ENCODE measurements at places on chromosomes 5 and 9.

- no peak for DNase-seq
Observed at GRCh38 chr5:143309661-143310431, 93.6 kb downstream of the NR3C1 start.

GRCh38 chr9:84668196-84669012 lies 1.1 kb upstream of the NTRK2 start:
- no peak for DNase-seq

DNA sequence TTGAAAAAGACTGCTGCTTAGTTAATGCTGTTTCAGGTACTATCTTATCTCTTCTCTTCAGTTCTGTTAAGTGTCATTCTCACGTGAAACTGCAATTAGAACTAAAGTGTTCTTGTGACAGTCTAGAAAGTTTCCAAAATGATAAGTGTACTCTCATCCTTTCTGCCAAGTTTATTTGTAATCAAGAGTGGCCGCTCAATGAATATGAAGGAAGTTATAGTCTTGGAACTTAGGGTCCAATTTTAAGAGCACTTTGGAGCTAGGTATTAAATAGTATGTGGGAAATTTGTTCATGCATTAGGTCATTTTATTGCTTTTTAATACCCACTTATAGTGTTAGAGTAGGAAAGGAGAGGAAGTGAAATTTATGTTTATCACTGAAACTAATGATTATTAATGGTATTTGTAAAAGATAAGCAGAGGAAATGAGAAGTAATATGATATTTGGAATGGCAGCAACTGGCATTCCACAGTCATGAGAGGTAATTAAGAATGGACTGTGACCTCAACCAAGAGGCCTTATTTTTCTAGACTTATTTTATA lies 20.4 kb downstream of the XRCC4 start:
- no peak for DNase-seq

DNA sequence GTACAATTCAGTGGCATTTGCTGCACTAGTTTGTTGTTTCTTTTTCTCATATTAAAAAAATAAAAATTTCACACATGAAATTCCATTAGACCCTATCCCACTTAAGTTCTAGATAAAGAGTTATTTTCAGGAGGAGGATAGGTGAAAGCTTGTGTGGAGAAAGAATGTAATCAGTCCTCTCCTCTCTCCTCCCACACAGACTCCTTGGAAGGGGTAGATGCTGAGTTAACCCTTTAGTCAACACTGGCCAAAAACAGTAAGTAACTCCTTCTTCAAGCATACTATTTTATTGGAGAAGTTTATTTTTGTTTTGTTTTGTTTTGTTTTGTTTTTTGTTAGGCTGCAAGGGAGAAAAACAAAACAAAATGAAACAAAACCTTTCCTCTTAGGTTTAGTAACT lies 30.6 kb upstream of the LMNB1 start:
- DNase-seq = no peak

DNA sequence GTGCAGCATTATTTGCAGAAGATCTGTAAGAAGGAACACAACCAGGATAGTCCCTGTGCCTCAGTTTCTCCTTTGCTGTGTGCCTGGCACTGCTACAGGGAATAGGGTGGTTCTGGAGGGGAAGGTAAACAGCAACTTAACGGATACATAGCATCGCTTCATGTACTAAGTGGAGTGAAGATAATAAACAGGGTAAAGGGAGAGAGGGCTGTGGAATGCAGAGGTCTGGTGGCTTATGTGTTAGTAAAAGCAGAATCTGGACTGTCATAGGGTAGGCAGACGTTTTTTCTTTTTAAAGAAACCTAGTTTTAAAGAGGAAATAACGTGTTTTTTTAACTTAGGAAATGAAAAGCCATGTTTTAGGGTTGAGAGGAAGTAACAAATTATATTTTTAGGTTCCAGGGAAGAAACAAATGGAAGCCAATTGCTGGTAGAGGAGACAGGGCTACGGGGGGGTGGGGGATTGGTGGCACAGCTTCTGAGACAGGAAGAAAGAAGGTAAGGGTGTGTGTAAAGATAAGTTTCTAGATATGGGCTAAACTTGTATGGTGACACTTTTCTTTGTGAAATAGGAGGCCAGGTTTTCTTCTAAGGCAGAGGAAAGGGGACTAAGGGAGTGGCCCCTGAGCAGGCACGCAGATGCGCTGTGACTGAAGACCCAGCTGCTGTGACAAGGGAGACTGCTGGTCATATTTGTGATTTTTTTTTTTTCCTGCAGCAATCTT lies 1.3 kb downstream of the GNG10 start:
- DNase-seq = no peak

DNA sequence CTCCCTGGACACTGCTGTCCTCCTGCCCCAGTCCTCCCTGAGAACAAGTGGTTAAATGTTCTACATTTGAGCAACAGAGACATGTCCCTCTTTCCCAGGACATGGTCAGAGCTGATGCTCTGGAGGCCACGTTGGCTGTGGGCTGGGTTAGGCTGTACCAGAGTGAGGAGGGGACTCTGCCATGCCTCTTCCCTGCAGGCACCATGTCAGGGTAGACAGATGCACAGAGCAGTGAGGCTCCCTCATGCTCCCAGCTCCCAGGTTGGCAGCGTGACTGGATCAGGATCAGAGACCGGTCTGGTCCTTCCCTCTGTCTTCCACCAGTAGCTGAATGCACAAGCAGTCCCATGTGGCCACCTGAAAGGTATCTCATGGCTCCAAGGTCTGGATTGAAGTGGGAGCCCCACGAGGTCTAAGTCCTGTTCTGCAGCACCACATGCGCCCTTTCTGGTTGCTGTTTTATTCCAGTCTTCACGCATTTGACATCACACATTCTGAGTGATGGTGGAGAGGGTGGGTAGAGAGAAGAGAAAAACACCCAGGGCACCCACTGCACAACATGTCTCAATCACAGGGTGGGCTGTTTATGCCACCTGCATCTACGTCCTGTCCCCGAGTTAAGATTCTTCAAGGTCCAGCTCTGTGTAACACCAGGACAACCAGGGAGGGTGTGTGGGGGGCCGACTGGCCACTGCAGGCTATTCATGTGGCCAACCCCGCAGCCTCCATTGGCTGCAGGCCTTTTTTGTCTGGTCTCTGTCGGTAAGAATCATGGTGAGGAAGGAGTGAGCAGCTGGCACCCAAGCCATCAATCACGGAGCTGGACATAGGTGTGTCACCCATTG lies 204.9 kb downstream of the FANCC start:
- no peak for DNase-seq

GRCh38 chr5:77129391-77129990 lies 42.4 kb upstream of the ZBED3 start:
- no peak for DNase-seq

GRCh38 chr5:58902765-58903164 lies 319.9 kb downstream of the RAB3C start:
- DNase-seq = no peak

GRCh38 chr5:53782620-53783019 lies 222.2 kb downstream of the NDUFS4 start:
- no peak for DNase-seq

DNA sequence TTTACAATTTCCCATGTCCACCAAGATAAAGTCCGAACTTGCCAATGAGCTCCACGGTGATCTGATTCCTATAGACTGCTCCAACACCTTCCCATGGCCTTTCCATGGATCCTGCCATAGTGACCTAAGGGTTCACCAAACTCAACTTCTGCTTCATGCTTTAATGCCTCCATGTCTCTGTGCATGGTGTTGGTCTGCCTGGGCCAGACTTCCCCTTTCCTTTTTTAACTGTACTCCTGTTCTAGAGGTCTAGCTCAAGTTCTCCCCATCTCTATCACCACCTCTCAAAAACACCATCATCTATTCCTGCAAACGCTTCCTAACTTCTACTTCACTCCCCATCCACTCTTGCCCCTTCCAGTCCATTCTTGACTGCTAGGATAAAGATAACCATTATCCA lies 14.8 kb upstream of the SMARCA2 start:
- DNase-seq = no peak

DNA sequence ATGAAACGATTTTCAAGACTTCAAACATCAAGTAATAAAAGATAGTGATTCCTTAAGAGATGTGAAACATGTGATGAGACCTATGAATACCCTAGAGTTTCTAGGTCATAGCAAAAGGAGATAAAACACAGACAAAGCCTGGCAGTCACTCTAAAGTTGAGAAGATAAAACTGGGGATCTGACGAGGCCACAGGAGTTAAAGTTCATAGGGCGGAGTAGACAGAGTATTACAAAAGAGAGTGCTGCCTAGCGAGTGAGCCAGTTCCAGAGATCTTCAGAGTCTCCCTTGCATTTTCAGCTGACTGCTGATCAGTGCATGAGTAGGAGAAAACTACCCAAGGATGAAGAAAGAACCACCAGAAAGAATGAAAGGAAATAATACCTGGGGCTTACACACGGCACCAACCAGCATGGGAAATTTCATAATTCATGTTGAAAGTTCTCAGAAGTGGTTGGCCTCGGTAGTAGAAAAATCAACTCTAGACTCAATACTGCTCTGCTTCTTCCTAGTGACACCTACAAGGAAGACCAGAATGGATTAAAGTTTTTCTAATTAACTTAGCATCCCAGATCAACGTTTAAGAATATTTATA lies 30.4 kb downstream of the FBXO4 start:
- DNase-seq = no peak

DNA sequence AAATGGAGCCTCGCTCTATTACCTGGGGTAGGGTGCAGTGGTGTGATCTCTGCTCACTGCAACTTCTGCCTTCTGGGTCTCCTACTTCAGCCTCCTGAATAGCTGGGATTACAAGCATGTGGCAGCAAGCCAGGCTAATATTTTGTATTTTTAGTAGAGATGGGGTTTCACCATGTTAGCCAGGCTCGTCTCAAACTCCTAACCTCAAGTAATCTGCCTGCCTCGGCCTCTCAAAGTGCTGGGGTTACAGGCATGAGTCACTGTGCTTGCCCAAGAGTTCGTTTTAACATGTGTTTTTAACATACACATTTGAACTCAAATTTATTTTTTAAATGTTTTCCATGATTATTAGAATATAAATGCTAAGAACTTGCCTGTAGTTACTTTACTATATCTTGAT lies 34.2 kb downstream of the MARCHF6 start:
- no peak for DNase-seq

DNA sequence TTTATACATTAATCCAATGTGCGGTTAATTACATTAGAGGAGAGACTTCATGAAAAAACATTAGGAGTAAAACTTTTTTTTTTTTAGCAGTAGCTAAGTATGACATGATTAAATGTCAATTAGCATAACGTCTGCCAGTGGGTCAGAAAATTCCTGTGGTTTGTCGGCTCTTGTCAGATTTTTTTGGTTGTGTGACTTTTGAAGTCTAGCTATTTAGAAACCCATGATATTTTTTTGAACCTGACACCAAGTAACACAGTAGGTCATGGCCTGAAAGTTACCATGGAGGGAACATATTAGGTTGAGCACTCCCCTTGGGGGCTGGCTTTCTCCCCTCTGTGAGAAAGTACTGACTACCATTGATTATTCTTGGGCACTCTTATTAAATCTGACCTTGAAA lies 84.8 kb upstream of the ALDH1A1 start:
- DNase-seq = no peak

DNA sequence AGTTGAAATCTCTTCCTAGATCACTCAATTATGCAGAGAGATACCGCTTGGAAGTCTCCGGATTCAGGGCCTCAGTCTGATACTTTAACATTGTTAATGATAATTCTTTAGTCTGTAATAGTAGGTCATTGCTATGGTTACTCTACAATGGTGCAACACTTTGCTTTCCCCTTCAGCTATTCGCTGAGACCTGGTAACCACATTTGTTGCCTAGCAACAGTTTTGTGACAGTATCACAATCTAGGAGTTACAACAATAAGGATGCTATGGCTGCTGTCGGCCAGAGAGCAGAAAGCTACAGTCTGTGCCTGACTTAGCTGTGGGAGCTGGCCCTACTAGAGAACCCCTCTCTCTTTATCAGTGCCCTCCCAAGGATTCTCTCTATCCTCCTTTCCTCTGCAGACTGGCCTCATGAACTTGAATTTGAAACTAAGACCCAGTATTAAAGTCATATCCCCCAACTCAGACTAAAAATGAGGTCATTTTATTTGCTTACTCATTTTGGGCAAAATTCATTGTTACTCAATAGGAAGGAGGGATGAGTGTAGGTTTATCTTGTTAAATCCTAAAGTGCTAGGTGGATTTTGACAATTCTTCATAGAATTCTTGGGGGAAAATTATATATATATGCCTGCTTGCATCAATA lies 39.3 kb downstream of the NR2F1 start:
- DNase-seq = peak; percentile 47

DNA sequence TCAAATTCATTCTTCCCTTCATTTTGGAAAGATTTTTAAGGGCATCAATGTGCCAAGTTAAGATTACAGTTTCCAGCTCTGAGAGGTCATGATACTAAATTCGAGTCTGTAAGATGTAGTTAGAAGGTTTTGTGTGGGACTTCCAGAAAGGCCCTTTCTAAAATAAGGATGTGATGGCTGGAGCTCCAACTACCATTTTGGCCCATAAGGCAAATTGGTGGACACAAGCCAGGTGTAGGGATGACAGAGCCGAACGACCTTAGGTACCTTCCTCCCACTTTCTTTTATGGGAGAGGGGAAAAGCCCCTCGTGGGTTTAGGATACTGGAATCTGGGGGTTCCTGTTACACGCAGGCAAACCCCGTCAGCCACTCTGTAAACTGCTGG lies 54.3 kb upstream of the PTPDC1 start:
- DNase-seq = no peak

DNA sequence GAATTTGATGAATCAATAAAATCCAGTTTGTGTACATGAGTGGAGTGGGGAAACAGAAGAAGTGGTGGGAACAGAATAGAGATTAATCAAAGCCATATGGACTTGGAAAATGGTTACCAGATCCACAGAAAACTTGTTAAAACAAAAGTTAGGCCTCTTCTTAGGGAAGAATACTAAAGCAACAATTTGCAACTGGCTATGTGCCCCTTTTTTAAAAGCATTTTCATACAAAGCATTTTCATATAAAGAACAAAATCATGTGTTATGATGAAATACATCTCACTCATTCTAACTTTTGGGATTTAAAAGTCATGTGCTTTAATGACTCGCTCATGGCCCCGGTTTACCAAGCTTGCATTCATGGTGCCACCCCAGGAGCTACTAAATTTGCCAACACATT lies 276.9 kb downstream of the EFNA5 start:
- no peak for DNase-seq

DNA sequence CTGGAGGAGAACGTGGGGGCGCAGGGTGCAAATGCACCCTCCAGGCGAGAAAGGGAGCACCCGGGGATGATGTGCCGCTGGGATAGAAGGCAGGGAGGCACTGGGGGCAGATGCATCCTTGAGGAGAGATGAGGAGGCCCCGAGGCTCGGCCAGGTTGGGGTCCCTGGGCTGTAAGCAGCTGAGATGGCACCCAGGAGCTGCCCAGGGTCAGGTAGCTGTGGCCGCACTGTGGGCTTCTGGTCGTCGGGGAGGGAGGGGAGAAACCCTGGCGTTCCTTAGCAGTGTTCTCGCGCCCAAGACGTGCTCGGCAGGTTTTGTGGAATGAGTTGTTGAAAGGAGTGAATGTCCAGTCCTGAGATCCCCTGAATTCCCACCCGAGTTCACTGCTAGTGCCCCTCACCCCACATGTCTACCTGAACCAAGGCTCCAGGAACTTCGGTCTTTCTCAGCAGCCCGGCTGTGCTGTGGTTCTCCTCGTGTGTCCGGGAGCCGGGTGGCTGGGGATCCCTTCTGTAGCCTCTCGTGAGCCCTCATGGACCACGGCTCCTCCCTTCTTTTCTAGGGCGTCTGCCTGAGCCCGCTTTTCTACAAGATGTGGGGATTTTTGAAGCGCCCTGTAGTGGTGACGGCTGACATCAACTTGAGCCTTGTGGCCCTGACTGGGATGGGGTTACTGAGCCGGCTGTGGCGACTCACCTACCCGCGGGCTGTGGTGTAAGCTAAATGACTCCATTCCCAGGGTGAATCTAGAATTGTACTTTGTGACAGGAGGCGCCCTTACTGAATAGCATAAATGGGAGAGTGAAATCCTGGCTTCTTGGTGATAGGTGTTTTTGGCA lies 1.1 kb downstream of the POMT1 start:
- DNase-seq = no peak

Measured in NCI-H1436 treated with DMSO at 0.1 percent for 48 hours (cell line).